Lung (tissue), 17 donors: ENCODE measurements at places on chromosomes 2 and 18. TPM values are rescaled to one million over a fixed set of nuclear protein-coding genes. Genes with fewer than 3 reads are reported as not detected.

DNA sequence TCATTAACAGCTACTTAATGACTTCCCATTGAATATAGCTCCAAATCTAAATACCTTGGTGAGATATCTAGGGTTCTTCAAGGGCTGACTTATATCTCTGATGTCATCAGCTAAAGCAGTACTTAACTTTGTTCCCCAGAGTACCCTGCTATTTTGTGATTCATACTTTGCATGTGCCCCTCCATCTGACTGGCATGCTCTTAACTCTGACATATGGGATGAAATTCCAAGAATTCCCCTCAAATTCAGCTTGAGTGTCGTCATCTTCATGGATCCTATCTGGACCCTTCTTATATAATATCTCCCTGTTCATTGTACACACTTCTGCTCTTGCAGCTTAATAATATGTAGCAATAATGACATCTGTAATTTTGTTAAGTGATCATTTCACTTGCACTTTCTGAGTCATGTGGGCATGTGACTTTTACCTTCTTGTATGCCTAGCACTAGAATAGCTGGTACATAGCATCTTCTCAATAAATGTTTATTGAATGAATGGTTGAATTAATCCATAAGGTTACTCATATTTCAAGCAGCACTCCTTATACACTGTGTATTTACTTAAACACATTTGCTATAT is 172.9 kb downstream of the WDR7 start:
- no peak for DNase-seq

DNA sequence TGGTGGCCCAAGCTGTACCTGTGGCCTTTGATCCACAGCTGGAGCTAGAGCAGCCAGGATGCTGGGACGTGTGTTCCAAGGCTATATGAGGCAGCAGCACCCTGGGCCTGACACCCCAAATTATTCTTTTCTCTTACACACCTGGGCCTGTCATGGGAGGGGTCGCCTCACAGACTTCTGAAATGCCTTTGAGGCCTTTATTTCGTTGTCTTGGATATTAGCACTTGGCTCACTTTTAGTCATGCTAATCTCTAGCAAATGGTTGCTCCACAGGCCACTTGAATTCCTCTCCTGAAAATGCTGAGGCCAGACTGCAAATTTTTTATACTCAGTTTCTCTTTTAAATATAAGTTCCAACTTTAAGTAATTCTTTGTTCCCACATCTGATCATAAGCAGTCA is 22.0 kb upstream of the IL1R2 start:
- no peak for DNase-seq

DNA sequence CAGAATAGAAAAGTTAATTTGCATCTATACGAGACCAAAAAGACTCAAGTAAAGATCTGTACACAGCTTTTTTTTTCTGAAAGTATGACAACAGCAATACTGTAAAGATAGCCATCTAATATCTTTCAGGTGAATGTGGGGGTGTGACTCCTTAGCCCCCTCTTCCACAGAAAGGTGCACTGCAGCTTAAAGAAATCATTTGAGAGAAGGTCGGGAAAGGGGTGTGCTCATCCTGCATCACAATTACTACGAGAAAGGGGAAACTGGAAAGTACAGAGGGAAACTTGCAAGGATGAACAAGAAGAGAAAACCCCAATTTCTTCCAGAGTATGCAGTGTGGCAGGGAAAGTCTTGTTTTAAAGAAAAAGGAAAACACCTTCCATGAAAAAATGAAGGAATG is 255.6 kb downstream of the CCDC178 start:
- no peak for DNase-seq

- no peak for DNase-seq
Measured at GRCh38 chr2:191869178-191869577, 22.3 kb upstream of the CAVIN2 start.

DNA sequence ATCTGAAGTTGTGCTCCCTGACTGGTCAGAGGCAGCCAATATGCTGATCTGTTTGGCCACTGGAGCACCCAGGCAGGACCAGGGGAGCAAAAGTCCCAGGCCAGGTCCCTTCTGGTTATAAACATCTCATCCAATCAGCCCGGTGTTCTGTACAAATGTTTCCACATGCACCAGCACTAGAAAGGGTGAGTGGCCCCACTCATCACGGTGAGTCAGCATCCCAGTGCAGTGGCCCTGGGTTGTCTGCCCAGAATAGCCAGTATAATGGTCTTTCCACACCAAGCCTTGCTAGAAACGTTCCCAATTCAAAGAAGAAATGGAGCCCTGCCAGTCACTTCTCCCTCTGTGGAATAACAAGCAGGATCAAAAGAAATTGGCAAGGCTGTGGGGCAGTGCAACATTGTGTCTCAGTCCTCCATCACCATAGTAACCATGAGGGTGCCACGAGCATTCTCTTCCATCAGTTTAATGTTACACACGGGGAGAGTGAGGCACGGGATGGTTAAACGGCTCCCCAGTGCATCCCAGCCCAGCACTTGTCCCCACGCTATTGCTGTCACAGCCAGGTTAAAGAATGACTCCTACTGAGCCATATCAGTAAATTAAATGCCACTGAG is 174.9 kb downstream of the SEPTIN10 start:
- DNase-seq = no peak

DNA sequence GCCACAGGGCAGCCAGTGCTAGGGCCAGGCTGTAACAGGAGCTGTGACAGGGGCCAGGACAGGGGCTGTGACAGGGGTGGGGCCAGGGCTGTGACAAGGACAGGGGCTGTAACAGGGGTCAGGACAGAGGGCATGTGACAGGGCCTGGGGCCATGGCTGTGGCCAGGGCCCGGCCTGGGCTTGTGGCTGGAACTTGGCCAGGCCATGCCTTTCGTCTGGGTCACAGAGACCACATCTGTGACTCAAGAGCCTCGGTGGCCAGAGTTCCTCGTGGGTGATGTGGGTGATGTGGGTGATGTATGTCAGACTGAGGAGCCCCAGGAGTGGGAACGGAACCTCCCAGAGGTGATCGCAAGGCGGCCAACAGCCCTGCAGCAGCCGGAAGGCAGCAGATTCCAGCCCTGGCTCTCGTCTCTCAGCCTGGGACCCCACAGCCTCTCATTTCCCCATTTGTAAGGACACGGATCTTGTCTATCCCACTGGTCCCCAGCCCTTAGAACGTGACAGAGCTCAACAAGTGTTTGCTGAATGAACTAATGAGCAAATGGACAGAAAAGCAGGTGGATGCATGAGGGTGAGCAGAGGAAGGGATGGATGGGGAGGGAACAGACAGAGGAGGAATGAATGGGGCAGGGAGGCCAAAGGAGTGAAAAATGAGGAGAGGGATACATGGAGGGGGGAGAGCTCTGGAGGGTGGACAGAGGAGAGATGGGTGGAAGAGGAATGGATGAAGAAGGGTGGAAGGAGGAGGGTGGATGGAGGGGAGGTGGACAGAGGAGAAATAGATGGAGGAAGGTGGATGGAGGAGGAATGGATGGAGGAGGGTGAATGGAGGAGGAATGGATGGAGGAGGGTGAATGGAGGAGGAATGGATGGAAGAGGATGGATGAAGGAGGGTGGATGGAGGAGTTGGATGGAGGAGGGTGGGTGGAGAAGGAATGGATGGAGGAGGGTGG is 17.3 kb downstream of the ESPNL start:
- no peak for DNase-seq

DNA sequence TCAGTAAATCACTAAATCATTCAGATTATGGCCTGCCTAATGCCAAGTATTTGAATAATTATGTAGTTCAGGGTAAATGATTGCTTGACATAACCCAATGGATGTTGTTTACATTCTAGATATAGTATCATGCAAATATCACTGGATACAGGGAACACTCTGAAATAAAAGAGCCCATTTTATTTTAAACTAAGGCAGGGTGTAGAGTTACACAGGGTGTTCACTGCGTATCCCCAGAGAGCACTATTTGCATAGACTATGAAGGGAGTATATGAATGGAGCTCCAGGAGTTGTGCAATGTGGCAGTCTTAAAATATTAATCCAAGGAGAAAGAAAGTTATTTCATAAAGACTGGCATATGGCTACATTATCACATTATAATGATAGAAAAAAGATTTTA is 701.1 kb upstream of the KLHL29 start:
- no peak for DNase-seq

DNA sequence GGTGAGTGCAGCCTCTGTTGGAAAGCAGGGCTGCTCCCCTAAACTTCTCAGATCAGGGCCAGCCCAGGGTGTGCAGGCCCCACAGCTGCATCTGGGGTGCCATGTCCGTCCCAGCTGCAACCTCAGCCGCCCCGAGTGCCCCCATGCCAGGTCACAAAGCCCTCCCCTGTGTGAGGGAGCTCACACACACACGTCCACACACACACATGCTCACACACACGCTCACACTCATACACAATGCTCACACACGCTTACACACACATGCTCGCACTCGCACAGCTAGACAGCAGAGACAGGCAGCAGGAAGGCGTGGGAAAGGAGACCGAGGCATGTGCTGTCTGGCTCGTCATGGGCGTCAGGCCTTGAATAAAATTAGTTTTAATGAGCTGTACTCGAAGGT is 55.4 kb downstream of the ADI1 start:
- peak; percentile 5 for DNase-seq

DNA sequence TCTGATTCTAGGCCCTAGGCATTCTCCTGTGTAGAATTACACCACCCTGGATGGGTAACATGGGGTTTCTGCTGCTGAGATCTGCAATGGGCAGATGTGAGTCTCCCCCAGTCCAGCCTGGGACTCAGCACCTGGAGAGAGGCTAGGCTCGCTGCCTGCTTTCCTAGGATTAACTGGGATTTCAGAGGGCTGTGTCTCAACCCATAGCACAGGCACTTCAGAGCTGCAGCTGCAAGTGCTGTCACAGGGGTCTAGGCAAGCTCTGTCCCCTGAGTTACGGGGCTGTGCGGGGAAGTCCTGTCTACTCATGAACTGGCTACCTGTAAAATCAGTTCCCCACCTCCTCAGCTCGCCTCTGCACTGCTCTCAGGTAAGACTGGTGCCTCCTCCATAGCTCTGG is 51.5 kb downstream of the CABLES1 start:
- DNase-seq = no peak

- peak; percentile 80 for DNase-seq
Measured at GRCh38 chr2:72579591-72580180, 246.1 kb downstream of the EXOC6B start.

- no peak for DNase-seq
Measured at GRCh38 chr2:136444323-136444722, 321.0 kb upstream of the THSD7B start.

DNA sequence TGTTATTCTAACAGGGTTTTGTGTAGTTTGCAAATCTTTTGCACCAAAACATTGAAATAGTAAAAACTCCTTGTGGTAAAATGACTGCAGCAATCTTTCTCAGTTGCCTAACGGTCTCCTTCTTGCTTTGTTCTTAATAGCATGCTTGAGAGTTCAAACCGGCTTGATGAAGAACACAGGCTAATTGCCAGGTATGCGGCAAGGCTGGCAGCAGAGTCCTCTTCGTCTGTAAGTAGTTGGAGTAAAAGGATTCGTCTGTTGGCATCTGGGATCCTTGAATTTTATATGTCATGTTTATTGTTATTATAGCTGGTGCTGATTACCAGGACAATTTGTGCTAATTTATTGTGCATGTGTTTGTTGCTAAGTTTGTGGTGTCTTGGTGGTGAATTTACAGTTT is 138.1 kb downstream of the DTNA start:
- no peak for DNase-seq

- peak; percentile 94 for DNase-seq
Measured at GRCh38 chr2:149017116-149017985, 21.1 kb upstream of the LYPD6B start.

- peak; percentile 42 for DNase-seq
Measured at GRCh38 chr18:3799515-3799914, 349.5 kb downstream of the TGIF1 start.

GRCh38 chr2:85704800-85705679 is 10.9 kb downstream of the GNLY start:
- no peak for DNase-seq

DNA sequence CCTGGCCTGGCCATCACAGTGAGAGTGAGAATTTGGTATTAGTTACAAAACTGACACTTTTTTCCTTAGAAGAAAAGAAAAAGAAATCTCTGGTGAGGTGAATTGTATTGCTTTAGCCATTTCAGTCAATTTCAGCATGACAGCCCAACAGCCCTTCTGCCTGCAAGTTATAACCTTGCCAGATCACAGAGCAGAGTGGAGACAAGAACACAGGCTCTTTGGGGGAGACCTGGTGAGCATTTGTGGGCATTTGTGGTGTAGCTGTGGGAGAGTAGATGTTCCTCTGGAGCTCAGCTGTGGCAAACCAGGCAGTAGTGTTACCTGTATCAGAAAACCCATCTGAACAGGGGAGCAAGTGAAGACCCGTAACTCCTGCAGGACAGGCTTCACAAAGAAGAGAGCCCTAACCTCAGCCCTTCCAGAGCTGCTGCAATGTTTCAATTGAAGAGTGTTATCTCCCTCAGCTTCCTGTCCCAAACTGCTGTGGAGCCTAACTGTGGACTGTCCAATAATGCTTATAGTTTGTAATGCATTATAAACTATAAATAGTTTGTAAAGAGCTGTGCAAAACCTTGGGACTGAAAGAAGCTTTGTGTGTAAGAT is 22.8 kb upstream of the DLX1 start:
- no peak for DNase-seq

- peak; percentile 74 for DNase-seq
Measured at GRCh38 chr18:22346401-22346952, 71.2 kb downstream of the CTAGE1 start.

DNA sequence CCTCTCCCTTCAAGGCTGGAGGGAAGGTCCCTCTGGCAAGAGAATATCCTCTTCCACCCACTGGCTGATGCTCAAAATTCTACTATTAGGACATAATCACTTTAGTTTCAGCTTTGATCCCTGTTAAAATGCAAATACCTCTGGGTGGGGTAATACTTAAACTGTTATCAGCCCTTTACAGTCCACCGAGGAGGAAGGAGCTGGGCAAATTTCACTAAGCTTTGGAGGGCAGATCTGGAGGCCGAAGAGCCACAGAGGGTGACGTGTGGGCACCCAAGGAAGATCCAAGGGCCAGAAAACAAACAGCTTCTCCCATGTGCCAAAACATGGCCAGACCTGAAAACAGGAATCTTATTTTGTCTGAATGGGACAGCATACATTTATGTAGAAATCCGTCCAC is 74.6 kb upstream of the BCL11A start:
- DNase-seq = no peak

EPB41L3 gene
- 42.4 TPM for polyA plus RNA-seq

PIEZO2 gene
- 2.6 TPM for polyA plus RNA-seq

AQP4 gene
- polyA plus RNA-seq = 49.5 TPM

KCNIP3 gene
- polyA plus RNA-seq = 2.7 TPM

NETO1 gene
- not detected for polyA plus RNA-seq

INHA gene
- polyA plus RNA-seq = 0.47 TPM

SIX2 gene
- 0.83 TPM for polyA plus RNA-seq

MGAT4A gene
- 16.1 TPM for polyA plus RNA-seq

SPATA3 gene
- polyA plus RNA-seq = not detected

ASPRV1 gene
- polyA plus RNA-seq = 0.94 TPM

SNORC gene
- polyA plus RNA-seq = 1.6 TPM

ZBTB7C gene
- 3.2 TPM for polyA plus RNA-seq

CPS1 gene
- 0.35 TPM for polyA plus RNA-seq
